NCI-H1436 (cell line): ENCODE measurements at places on chromosomes 2 and 18.

DNA sequence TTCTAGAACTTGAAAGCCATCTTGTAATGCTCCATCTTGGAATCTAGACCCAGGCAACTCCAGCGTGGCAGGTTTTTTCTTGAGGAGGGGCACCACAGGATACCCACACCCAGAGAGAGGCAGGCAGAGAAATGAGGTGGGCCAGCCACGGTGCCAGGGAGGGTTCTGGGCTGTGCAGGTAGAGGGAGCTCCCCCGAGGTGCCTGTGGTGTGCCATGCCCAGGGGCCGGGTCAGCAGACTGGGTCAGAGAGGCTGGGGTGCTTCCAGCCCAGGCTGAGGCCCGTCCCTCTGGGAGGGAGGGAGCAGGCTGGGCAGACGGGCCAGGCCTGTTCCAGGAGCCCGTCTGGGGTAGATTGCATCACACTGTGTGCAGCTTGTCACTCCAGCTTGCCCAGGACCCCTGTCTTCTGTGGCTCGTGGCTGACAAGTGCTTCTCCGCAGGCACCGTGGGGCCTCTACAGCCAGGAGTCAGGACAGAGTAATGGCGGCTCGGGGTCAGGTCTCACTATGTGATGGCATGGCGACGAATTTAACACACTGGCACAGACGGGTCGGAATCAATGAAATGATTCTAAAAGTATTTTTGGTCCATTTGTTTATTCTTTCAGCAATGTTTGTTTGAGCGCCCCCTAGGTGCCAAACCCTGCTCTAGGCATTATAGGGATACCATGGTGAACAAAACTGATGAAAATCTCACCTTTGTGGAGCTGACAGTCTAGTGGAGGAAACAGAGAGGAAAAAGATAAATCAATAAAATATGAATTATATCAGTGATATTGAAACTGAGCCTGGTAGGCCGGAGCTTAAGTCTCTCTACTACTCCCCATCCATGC is 144.0 kb downstream of the ACOXL start:
- DNase-seq = no peak

GRCh38 chr2:140508756-140509155 is 1622.1 kb downstream of the LRP1B start:
- no peak for DNase-seq

- DNase-seq = no peak
Observed at GRCh38 chr18:53819174-53819573, 405.3 kb downstream of the MBD2 start.

DNA sequence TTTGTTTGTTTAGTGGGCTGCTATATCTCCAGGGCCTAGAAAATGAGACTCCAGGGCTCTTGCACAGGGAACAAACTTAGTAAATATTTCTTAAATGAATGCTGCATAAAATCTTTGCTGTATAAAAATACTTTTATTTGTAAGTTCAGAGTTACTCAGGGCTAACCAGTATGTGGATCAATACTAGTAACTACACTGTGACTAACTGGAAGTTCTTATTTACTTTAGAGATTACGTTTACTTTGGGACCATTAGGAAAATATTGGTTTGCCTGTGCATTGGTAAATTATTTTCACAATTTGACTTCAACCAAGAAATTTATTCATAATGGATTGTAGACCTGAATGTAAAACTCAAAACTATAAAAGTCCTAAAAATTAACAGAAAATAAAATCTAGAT is 575.5 kb downstream of the RNF144A start:
- DNase-seq = no peak

GRCh38 chr2:219987830-219988229 is 360.4 kb downstream of the SLC4A3 start:
- no peak for DNase-seq

GRCh38 chr2:134406311-134406710 is 152.4 kb downstream of the MGAT5 start:
- no peak for DNase-seq

- DNase-seq = no peak
Observed at GRCh38 chr2:86249579-86250391, 50.5 kb downstream of the MRPL35 start.

DNA sequence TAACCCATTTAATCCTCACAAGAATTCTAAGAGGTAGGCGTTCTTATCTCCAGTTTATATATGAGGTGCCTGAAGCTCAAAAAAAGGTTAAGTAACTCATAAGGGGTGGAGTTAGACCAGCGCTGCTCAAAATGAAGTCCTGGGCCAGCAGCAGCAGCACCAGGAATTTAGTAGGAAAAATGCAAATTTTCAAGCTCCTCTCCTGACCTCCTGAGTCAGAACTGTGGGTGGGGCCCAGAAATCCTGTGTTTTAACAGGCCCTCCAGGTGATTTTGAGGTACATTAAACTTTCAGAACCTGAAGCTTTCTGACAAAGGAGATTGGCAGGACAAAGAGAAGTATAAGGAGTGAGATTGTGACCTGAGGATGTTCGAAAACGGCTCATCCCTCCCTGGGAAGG is 66.0 kb upstream of the CCDC85A start:
- no peak for DNase-seq

DNA sequence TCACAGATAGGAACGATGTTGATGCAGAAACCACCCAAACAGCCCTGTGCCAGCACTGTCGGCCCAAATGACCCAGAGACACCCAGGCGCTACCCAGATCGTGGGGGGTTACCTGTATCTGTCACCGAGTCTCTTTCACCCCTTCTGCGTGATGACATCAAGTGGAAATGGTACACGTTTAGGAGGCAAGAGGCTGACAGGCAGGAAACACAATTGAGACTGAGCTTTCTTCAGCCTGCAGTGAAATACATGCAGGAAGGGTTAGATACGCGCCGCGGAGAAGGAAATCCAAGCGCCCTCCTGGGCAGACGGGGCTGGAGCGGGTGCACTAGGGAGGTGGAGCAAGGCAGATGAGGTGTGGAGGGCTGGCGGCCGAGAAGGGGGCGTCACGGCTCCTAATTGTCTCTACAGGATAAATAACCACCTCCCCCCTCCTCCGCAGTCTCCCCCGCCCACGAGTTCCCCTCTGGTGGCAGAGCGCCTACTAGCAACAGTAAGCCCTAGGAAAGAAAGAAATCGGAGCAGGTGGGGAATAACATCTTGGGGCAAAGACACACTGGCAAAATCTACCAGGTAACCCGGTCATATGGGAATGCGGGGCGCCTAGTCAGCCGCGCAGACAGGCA is at the start of gene RNF152:
Gene RNF152 (minus strand): TSS at position 325 of the 626 bp plus-strand sequence. CDS start 76,544 bp downstream, outside the sequence.
- DNase-seq = peak; percentile 52

DNA sequence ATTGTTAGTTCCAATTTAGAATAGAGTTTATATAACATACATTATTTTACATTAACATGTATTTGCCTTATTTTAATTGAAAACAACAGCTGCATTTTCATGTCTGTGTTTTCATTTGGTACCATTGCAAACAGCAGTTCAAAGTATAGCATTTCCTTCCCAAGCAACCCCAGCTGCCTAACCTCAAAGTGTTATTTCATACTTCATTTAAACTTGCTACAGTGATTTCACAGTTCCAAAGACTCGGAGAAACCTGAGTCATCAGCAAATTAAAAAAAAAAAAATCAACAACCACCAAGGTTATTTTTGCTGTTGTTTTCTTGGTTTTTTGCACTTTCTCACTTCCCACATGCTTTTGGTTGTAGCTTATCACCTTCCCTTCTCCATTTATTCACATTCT is 236.5 kb upstream of the SPHKAP start:
- no peak for DNase-seq

- no peak for DNase-seq
Observed at GRCh38 chr2:160402501-160402900, 91.1 kb downstream of the RBMS1 start.

DNA sequence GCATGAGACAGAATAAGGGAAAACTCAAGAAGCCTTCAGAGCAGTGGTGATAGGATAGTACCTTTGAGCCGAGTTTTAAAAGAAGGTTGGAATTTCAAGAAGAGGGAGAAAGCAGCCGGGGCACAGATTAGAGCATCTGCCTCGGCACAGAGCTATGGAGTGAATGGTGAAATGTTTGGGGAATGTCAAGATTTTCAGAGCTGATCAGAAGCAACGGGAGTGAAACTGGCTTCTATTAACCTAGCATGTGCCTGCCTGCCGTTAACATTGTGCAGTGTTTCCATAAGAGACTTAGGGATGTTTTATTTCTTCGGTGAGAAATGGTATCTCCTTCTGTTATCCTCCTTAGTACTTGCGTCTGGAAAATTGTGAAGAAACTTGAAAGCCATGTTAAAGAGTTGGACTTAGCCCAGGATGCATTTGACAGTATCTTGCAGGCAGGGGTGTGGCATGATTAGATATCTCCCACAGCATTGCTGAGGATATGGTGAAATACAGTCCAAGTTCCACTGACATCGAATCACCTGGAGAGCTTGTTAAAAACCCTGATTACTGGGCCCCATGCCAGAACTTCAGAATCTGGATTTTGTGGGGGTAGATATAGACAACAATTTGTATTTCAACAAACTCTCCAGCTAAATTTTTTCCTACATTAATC is 96.8 kb upstream of the PPP1CB start:
- no peak for DNase-seq

GRCh38 chr2:96470636-96471035 is 34.5 kb downstream of the NEURL3 start:
- DNase-seq = no peak

- no peak for DNase-seq
Observed at GRCh38 chr2:45191976-45192375, 182.7 kb upstream of the SIX2 start.

DNA sequence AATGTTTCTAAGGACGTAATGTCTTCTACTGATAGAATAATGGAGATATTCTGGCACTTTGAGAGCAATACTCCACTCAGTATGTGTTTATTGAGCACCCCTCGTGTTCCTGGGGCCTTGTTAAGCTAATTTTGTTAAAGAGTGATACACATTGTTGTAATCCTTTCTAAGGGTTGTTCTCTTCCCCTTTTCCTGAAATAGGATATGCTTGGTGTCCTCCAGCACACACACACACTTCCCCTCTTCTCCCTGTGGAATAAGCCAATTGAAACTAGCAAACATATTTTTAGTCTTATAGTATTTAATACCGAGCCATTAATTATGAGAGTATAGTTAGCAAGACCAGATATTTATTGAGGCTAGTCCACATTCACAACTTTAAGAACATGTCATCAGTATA is 114.1 kb downstream of the CRIM1 start:
- DNase-seq = no peak

DNA sequence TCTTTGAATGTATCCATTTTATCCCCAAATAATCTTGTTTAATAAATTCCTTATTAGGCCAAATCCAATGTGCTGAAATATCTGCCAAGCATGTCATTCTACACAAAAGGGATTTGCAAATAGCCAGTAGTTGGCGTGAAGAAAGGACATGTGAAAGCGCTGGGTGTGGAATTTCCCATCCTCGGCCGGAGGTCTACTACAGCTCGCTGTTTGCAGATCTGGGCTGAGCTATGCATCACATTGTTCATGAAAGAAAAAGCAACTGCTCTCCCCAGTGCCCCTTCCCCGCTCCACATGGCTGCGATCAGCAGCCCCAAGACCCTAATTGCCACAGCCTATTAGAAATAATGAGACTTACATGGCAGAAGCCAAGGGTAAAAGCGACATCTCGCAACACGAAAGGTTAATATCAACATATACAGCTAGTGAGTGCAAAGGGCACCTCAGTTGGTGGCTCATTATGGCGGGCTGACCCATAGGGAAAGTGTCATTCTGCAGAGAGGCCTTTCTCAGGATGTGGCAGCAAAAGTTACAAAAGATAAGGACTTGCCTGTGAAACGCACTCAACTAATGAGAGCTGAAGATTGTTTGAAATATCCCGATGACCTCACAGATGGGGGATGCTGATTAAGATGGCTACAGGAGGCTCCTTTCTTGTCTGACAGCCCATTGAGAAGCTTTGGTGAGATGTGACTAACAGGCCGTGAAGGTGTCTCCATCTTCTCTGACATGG is 126.9 kb upstream of the CYP1B1 start:
- no peak for DNase-seq

GRCh38 chr18:8741532-8741931 is 36.2 kb downstream of the MTCL1 start:
- peak; percentile 23 for DNase-seq

DNA sequence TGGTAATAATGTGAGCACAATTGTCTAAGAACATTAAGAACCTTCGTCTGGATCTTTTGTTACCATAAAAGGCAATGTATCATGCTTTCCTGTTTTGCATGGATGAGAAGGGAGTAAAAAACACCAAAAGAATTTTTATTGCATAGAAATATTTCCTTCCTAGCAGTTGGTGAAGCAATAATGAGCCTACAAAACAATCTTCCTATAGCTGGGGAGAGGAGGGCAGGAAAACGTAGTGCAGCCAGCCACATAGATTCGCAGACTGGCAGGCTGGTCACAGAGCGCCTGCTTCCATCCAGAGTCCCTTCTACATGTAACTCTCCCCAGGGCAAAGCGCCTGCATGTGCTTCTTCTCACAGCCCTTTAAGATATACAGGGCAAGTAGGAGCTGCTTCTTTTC is 190.4 kb downstream of the BABAM2 start:
- DNase-seq = no peak

GRCh38 chr2:181807526-181807925 is 84.0 kb upstream of the ITPRID2 start:
- DNase-seq = no peak

GRCh38 chr2:128279786-128280157 is 38.9 kb downstream of the HS6ST1 start:
- DNase-seq = no peak

GRCh38 chr2:152694161-152694661 is 23.1 kb downstream of the PRPF40A start:
- DNase-seq = no peak

DNA sequence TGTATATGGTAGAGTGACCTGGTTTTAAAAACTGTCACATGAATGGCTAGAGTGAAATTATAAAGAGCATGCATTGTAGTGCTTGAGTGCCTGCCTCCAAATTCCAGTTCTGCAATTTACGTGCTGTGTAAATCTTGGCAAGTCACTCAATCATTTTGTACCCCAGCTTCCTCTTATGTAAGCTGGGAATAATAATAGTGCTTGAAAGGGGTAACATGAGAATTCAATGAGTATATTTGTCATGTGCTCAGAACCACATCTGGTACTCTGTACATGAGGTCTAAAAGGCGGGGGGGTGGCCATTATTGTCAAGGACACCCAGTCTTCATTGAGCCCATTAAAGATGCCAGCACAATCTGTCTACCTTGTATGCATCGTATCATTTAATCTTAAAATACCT is 214.8 kb downstream of the MC4R start:
- peak; percentile 57 for DNase-seq

DNA sequence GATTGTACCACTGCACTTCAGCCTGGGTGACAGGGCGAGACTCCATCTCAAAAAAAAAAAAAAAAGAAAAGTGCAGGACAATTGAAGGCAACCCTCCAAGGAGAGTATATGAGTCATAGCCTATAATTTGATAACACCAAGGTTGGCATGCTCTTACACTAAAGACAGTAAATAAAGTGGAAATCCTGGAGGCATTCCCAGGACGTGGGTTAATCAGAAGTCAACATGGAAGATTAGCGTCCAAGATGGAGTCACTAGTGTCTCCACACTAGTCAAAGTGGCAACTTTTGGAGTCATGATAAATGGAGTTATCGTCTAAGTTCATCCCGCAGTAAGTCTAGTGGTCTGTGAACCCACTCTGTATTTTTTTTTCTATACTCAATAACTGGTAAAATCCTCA is 21.2 kb upstream of the UGGT1 start:
- no peak for DNase-seq
